ENCODE measurements at places on chromosomes 3 and 15.

GRCh38 chr3:172270557-172271166 is 177.6 kb downstream of the GHSR start:
- DNase-seq = no peak

DNA sequence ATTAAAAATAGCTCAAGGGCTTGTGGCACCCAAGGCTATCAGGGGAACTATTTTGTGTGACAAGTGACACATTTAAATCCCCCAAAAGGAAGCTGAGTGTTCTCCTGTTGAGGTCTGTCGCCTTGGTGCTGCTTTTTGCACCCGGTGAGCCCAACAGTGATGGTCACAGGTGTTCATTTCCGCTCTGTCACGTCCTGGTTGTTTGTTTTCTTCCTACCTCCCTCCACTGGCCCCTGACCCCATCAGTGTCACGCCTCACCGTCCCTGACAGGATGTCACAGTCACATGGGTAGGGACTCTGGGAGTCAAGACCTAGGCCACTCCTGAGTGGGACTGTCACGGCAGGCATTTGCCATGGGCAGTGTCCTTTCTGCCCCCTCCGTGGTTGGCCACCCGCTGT is 11.2 kb downstream of the SLCO3A1 start:
- DNase-seq = no peak

- DNase-seq = peak; percentile 26
Measured at GRCh38 chr3:102161384-102162006, 273.3 kb upstream of the ZPLD1 start.

DNA sequence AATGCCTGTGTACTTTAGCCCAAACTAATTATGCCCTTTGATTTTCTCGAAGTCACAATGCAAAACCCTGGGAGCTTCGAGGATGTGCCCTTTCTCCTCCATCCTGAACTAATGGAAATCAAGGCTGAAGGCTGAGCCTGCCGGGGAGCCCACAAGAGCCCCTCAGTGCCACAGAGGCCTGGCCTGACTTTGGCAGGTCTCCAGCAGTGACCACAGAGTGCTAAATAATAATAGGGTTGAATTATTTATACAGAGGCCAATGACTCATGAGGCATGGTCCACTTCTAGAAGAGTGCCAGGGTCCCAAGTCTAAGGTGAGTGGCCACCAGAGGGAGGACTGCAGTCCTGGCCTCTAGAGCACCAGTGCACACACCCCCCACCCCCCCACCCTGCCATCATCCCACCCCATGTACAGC is 19.1 kb upstream of the GLCE start:
- DNase-seq = no peak

DNA sequence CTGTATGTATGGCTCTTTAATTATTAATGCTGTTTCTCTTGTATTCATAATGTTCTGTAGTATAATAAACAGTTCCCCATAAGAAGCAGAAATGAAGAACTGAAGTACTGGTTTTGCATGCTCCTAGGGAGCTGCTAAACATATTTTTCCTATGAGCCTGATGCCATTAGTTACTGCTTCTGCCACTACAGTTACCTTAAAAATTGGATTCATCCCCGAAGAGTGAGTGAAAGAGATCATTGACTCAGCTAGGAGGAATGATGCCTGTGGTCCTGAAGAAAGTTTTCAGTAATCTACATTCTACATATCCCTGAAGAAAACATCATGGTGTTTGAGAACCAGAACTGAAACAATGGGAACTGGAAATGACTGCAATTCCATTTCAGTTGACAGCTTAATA is 37.1 kb upstream of the ST3GAL6 start:
- DNase-seq = peak; percentile 7

DNA sequence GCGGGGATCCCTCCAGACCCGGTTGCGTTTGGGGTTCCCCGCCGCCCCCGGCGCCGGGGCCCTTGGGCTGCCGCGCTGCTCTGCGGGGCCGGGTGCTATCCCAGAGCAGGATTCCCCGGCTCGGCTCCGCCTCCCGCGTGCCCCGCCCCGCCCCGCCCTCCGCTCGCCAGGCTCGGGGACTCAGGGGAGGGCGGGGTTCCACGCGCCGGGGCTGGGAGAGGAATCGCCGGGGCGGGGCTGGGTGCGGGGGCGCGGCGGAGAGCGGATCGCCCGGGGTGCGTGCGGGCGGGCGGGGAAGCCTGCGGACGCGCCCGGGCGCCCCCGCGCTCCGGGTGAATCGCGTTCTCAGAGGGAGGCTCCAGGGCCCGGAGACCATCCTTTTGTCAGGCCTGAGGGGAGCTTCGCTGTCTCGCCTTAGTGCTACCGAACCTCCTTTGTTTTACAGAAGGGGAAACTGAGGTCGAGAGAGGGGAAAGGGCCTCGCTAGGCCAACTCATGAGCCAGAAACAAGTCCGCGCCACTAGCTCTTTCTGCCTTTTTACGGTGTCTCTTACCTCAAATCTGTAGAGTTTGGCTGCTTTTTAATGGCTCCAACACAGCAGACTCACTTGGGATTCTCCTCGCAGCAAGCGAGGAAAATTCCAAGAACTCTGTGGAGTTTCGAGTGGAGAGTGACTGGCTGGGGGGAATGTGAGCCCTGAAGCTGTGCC is at the start of gene TMEM158:
TSS of gene TMEM158 (minus strand) at position 82 of the 710 bp plus-strand sequence. CDS start 260 bp downstream, outside the sequence.
- peak; percentile 96 for DNase-seq

DNA sequence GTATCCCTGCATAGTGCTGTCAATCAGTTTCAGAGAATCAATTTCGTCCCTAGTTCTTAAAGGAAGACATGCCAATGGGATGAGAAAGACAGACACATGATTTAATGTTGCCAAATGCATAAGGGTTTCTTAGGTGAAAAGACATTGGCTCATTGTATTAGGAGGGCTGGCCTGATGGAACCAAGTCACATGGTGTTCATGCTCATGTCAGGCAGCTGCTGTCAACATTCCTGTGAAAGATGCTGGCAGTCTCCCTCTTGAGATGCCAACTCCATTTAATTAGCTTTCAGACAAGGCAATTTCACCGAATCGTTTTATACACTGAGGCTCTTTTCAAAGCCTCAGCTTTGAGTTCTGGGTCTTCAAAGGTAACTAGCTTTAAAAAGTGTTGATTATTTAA is 16.1 kb upstream of the IL1RAP start:
- no peak for DNase-seq

DNA sequence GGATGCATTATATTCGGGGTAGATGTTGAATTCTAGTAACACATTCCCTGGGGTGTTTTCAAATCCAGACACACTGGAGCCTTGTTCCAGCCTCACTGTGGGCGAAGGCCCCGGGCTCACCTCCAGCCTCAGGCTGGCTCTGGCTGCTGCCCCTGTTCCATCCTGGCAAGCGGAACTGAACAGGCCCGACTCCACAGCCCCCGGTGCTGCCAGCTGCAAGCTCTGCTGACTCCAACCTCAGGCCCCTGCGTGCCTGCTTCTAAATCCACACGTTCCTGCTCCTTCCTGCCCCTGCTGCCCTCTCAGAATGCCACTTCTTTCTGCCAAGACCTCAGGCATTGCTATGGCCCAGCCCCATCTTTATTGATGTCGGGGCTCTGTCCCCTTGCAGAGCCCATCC is 90.6 kb downstream of the LIPC start:
- DNase-seq = no peak

- DNase-seq = no peak
Measured at GRCh38 chr15:71085809-71086208, 29.5 kb upstream of the THSD4 start.

DNA sequence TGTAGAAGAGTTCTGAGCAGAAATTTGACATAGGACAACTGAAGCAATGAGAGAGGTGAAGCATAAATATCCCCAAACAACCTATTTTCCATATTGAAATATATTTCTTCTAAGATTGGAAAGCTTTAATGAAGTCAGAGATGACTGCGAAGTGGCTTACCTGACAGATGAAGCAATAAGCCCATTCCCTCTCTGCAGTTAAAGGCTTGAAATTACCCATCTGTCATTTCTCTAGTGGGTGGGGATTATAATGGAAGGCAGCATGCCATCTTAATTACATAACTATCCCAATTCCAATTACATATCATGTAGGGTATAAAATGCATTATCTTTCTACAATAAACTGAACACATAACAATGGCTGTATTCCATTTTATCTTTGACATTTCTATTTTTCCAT is 1070.5 kb downstream of the SI start:
- DNase-seq = no peak

Measured in adipocyte (in vitro differentiated cells).